ENCODE measurements at places on chromosomes 12 and 14.

GRCh38 chr14:59352961-59353360 is 112.2 kb downstream of the GPR135 start:
- no peak for DNase-seq

GRCh38 chr12:132275110-132275531 is 54.3 kb downstream of the GALNT9 start:
- no peak for DNase-seq

DNA sequence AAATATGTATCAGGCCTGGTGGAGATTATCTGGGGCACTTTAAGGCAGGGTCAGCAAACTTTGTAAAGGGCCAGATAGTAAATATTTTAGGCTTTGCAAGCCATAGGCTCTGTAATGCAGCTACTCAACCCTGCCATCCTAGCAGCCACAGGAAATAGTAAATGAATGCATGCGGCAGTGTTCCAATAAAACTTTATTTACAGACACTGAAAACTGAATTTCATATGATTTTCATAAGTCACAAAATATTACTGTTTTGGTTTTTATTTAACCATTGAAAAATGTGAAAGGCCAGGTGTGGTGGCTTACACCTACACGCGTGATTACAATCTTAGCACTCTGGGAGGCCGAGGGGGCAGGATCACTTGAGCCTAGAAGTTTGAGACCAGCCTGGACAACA is 3.2 kb upstream of the CAMKK2 start:
- no peak for DNase-seq

DNA sequence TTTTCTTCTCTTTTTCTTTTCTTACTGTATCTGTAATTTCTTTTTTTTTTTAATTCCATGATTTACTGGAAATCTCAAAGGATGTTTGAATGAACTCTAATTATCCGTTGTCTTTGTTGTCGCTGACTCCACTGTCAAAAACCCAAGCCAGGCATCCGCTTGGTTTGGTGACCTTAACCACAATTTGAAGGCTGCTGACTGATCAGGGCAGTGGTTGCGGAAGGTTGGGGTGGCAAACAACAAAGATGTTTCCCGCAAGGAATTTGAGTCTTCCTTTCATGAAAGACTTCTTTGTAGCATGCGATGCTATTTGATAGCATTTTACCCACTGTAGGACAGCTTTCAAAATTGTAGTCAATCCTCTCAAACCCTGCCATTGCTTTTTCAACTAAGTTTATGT is 1013.8 kb downstream of the DIO2 start:
- DNase-seq: no peak

- no peak for DNase-seq
These were observed 180.2 kb downstream of the EPS8 start for GRCh38 chr12:15608941-15609340.

DNA sequence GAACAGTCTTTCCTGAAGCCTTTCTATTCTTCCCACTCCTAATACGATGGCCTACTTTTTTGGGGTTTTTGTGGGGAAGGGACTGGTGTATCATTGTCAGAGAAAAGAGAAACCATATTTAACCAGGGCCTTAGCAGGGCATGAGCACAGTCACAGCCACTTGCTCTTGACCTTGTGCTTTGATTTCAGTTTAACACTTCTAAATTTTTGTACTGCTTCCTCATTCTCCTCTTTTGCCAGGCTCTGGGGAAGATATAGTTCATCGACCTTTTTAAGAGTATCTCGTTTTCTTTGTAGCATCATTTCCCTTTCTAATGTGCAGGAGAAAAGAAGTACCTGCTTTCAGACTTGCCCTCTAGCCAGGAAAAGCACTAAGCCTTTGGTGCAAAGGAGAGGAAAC is 2.2 kb downstream of the ZBTB1 start:
- no peak for DNase-seq

DNA sequence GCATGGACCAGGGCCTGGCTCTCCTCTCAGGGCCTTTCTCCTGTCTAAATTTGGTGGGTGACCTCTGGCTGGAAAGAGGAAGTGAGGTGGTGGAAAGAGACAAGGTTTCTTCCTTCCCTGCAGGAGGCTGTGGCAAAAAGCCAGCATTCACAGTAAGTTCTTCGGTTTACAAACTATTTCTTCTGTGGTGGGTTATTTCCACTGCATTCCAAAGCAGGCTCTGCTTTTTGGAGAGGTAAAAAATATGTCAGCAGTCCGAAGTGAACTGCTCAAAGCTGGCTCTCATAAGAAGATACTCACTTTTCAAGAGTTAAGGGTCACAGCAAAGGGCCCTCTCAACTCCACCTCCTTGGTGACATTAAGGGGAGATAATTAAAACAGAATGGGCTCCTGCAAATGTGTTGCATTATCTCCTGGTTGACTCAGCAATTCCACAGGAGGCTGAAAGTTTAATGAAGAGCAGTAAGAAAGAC is 48.9 kb upstream of the POC1B start:
- DNase-seq: no peak

- no peak for DNase-seq
These were observed 53.2 kb upstream of the PKP2 start for GRCh38 chr12:32949815-32950214.

GRCh38 chr14:74089251-74090020 is 4.7 kb downstream of the LIN52 start:
- DNase-seq: no peak

DNA sequence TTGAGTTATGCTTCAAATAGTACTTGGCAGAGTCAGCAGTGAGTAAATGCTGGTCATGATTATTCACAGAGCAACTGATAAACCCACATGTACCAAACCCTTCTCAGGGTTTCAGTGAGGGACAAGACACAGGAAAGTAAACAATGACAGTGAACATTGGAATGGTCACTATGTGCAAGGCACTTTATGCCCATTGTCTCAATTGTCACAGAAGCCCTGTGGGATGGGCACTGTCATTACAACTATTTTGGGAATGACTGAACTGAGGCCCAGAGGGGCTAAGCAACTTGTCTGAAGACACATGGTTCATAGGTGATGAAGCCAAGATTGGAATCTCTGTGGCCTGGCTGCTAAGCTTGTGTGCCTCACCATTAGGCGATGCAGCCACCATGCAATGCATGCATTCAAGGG is 238.5 kb downstream of the RBM19 start:
- no peak for DNase-seq

DNA sequence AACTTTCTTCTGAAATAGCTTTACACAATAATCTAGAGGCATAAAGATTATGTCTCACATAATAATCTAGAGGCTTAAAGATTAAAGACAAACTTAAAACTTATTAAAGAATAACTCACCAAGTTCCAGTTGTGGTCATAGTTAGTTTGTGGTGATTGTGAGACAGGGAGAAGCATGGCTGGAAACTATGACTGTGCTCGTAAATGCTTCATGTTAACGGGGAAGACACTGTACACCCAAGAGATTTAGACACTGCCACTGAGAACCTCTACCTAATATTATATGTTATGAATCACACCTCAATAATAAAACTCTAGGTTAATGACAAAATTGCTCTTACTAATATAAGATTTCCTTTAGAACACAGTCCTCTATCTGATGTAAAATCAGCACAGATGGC is 541.6 kb downstream of the TMEM121 start:
- DNase-seq: no peak

GRCh38 chr12:2610358-2610757 is 184.4 kb upstream of the FKBP4 start:
- DNase-seq: no peak

GRCh38 chr14:90058876-90059458 is 2.8 kb upstream of the KCNK13 start:
- DNase-seq: no peak
